Activated CD8-positive, alpha-beta memory T cell treated with anti-CD3 and anti-CD28 coated beads for 1 hour (primary cell): ENCODE measurements at places on chromosomes 11 and 22.

DNA sequence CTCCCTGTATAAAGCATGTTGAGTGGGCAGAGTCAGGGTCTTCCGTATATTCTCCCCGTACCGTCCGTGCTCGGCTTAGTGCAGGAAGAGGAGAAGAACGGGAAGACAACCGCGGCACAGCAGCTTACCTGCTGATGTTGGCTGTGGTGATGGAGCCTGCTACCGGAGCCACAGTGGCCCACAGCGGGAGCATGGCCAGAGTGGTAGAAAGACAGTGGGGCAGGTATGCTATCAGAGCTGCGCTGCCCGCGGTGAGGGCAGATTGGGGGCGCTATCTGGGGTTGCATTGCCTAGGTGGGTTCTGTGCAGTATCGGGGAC lies 120.7 kb upstream of the VPREB1 start:
- DNase-seq, result no peak

DNA sequence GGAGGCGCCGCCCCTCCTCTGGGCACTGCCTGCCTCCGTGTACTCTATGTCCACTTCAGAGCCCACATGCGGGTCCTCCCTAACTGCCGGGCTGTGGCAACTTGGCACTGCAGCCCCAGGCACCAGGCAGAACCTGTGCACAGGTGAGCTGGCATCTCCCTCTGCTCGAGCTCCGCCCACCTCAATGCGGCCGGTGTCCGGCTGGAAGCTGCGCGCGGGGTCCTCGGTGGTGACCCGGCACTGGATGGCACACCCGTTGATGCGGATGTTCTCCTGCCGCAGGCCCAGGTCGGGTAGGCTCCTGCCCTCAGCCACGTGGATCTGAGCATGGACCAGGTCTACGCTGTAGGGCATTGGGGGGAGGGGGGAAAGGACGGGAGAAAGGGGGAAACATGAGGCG lies 9.1 kb downstream of the LRFN4 start:
- no peak for DNase-seq

DNA sequence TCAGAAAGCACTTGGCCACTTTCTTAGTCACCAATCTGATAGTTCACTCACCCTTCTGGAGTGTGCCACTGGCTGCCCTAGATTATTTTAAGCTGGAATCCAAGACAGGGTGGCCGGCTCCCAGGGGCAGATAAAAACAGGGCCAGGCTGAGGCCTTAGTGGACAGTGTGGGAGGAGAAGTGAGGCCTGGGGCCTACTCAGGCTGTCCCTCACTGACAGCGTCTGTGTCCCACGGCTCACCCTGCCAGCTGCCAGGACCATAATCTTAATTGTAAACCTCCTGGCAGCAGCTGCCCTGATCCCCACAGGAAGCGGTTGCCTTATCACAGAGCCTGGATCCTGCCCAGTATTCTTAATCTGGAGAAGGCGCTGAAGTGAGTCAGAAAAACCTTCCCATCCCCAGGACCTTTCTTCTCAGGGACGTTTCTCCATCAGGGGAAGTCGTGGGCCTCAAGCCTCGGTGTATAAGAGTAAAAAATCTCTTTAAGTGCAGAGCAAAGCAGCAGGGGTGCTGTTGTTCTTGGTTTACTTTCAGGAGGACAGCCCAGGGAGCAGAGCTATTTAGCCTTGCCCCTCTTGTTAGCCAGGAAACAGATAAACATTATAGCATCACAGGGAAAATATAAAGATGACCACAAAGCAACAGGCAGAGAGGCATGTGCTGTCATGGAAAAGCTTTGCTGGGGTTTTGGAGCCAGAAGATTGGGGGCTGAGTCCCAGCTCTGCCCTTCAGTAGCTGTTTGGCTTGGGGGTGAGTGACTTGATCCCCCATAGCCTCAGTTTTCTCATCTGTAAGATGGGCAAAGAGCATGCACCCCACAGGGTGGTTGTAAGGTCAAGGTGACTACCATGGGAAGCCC lies 39.6 kb downstream of the TSPAN18 start:
- no peak for DNase-seq

DNA sequence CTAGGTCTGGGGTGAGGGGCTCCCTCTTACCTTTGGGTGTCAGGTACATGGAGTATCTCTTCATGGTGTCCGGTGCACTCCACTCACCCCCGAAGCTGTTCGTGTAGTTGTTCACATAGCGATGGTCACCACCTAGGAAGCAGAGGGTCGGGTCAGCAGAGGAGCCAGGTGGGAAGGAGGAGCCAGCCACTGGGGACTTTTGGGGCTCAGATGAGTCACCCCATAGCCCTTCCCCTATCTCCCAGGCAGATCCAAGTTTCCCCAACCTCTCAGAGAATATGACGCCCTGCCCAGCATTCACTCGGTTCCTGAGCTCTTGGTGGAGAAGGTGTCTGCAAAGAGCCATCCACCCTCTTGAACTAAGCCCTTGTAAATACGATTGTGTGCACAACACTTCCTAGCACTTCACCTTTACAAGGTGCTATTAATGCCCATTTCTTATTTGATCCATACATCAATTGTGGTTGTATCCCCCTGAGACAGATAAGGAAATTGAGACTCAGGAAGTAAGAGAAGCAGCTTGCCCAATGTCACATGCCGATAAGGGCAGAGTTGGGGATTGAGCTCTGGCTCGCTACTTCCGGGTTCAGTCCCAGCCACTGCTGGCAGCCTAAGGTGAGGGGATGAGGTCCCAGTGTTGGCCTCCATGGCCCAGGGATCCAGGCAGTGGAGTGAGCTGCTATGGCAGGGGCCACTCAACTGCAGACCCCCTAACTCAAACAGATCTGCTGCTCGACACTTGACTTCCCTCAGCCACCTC lies 14.8 kb downstream of the TRIM29 start:
- no peak for DNase-seq

DNA sequence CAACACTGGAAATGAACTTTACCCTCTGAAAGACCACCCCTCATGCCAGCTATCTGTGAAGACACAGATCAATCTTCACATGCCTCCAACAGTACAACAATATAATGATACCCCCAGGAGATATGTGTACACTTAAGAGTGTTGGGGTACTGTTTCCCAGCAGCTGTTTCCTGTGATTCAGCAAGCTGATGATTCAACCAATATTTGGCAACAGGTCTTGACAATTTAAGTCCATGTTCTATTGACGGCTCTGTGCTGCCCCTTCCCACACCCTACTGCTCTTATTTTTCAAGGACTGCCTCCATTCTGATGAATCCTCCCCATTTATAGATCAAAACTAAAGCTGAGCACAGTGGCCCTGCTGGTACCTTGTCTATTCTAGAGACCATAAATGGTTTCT lies 6.6 kb downstream of the SNX19 start:
- no peak for DNase-seq

DNA sequence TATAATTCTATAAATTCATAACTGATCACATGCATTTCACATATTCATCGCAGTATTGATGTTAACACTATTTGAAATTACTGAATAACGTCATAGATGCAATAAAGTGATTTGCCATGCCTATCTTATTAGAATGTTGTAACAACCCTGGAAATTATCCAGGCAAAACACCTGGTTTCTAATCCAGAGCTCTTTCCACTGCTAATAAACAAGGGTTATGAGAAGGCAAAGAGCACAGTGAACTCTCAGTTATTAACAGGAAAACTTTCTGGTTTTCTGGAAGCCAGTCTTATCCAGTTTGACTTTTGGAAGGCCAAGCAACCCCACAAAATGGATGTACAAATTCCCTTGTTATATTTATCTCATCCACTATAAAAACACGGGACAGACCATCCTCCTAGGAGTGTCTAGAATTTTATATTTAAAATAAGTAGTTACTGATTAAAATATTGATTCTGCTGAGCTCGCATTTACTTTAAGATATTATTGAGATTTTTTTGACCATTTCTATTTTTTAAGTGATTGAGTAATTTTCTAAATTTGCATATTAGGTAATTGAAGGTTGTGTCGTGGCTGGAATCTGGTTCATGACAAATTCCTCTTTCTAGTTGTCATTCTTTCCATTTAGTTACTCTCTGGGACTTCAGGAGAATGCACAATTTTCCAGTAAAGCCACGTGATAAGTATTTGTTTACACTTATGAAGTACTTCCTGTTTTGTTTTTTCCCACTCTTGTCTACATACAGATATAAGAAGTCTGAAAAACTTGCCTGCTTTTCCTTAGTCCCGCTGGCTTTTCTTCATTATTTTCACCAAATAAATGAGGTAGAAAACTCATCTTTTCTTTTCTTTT lies 47.9 kb downstream of the DCUN1D5 start:
- DNase-seq, result no peak

GRCh38 chr22:17357688-17358087 lies 11.6 kb upstream of the CECR2 start:
- no peak for DNase-seq

DNA sequence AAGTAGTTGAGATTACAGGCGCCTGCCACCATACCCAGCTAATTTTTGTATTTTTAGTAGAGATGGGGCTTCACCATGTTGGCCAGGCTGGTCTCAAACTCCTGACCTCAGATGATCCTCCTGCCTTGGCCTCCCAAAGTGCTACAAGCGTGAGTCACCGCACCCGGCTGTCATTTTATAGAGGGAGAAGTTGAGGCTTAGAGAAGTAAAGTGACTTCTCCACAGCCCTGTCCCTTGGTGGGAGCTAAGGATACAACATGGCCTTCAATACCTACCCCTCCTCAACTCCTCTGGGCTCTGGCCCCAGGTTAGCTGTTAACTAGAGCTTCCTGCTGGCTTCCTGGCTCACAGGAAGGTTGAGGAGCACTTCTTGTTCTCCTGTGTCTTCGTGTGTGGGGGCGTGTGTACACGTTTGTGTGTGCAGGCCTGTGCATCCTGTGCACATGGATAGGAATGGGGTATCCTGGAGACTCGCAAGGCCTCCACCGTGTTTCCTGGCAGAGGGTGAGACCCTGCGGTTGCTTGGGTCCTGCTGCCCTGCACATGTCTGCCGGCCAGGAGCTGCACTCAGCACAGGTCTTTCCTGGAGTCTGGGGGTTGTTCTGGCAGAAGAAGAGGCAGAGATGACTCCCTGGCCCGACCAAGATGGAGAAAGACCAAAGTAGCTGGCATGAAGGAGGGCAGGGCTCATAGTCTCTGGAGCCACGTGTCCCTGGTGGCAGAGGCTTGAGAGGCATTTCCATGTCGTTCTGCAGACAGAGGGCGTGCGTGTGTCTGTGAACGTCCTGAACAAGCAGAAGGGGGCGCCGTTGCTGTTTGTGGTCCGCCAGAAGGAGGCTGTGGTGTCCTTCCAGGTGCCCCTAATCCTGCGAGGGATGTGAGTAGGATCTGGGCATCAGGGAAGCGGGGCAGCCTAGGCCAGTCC lies 2.4 kb downstream of the SIDT2 start:
- peak; percentile 14 for DNase-seq

GRCh38 chr11:76785513-76785912 lies 2.4 kb downstream of the TSKU start:
- DNase-seq, result no peak

GRCh38 chr11:66224226-66224855 lies 44.1 kb upstream of the RAB1B start:
- DNase-seq, result no peak

- no peak for DNase-seq
Measured at GRCh38 chr11:34215806-34216453, 110.5 kb downstream of the NAT10 start.

DNA sequence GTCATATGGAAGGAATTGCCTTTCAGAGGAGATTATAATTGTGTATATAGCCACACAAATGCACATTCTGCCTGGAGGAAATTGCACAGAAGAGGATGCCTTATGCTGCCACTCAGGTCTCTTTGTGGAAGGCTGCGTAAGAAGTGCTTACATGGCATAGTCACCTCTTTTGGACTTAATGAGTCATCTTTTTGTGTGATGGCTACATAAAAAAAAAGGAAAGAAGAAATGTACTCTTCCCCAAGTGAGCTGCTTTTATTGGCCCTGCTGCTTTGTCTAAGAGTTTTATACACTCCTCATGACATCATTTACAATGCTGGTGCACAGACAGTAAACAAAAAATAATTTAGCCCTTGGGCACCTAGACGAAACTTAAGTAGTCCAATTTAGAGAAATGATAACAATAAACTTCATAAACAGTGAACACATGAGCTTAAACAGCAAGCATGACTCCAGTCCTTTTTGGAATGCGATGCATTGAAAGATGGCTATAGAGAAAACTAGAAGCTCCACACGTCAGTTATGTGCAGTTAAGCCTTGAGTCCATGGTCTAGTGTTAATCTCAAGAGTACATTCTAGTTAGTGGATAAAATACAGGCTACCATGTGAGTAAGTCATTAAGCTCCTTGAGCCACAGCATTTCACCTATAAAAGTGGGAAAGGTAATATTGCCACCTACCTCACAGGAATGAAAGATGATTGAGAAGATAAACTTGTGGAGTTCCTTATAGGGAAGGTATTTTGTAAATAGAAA lies 12.0 kb downstream of the CSTPP1 start:
- DNase-seq, result no peak

- DNase-seq, result no peak
Measured at GRCh38 chr11:79404806-79405205, 36.0 kb downstream of the TENM4 start.

DNA sequence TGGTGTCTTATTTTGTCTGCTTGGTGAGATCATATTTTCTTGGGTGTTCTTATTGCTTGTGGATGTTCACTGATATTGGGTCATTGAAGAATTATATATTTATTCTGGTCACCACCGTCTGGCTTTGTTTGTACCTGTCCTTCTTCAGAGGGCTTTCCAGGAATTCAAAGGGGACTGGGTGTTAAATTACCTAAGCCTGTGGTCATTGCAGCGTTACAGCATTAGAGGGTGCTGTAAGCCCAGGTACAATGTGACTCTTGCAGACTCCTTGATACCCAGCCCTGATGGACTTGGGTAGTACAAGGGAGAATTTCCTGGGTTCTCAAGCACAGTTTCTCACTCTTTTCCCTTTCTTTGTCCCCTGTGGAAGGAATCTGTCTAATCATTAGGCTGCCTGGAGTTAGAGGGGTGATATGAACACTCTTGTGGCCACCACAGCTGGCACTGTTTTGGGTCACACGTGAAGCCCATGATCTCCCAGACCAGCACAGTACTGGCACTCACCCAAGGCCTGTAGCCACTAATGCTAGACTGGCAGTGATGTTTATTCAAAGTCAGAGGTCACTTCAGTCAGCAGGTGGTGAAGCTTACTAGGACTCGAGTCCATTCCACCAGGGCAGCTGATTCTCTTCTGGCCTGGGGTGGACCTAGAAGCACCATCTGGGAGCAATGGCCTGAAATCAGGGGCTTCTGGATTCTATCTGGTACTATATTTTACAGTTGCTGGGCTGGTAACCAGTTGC lies 56.1 kb upstream of the NARS2 start:
- no peak for DNase-seq

DNA sequence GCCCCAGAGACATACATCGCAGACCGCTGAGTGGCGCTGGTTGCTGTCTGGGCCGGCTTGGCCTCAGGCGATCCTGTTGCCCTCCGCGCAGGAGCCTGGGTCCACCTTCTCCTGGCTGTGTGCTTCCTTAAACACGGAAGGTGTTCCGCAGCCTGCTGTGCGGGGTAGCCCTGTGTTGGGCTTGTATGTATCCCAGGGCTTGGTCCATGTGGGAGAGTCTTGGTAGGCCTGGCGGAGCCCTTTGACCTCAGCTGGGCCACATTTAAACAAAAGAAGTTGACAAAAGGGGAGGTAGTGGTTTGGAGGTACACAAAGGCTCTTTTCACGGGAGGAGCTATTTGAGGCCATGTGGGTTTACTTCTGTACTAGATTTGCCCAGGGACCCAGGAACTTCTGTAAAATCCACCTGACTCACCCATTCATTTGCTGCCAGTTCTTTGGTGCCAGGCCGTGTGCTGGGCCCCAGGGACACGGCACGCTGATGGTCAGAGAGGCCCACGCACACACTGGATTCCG lies 11.0 kb upstream of the GRAMD4 start:
- no peak for DNase-seq
